ENCODE measurements at places on chromosomes 2 and 18.
A peak's percentile ranks its signal among the peaks of the same experiment; 100 is the strongest.

DNA sequence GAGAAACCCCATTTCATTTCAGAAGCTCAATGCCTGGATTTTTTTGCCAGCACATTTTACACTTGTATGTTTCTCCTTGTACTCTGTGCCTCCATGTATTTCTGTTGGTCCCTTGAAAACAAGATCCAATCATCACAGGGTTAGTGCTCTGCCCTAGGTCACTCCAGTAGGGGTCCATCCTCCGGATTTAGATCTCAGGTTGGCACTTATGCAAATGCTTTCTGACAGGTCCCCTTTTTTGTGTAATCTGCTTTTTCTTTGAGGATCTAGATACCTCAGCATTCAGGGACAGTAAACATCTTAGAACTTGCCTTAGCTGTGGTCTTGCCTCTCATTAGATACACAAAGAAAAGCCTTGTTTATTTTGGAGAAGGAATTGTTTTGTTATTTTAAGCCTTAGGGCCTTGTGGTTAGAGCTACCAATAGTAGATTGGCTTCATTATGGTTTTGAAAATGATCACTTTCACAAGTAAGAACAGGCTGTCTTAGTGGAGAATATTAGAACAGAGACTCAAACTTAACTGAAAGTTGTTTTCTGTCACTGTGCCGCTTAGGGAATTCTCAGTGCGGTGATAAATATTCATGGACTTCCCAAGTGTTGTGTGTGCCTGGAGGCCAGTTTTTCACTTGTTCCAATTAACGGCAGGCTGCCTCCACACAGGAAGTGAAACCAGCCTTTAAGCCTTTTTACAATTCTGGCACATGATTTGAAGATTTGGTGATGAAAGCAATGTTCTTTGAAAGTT, 7.8 kb downstream of the MERTK start:
- H3K4me1 ChIP-seq = peaks cover 11% of the 10 kb centered on the region
- H3K27ac ChIP-seq = peak overlapping the region; percentile 39
- H3K4me3 ChIP-seq = no peak overlapping the region
- H3K27me3 ChIP-seq = no peaks in the 10 kb centered on the region
- no peaks in the 10 kb centered on the region for H3K36me3 ChIP-seq

DNA sequence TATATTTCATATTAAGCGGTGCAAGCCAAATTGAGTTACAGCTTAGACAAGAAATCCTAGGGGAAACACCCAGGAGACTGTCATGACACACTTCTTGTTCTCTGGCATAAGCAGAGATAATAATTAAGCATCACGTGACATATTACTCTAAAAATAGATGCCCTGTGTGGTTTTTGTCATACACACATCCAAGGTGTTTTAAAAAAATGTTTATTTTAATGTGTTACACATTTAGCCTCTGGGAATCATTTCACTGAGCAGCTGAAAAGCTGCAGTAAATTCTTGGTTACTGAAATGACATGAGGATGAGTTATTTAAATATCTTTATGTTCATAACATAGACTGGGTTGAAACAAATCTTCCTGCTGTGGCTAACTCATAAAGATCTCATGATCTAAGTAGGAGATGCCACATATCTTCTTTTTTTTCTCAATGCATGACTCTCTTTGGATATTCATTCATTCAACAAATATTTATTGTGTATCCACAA, 38.0 kb upstream of the ERMN start:
- no peak overlapping the region for H3K27ac ChIP-seq
- no peak overlapping the region for H3K4me3 ChIP-seq
- no peak for DNase-seq
- no peaks in the 10 kb centered on the region for H3K4me1 ChIP-seq
- no peaks in the 10 kb centered on the region for H3K36me3 ChIP-seq

GRCh38 chr2:1640301-1641135, 103.8 kb downstream of the PXDN start:
- DNase-seq = peak; percentile 19
- no peak overlapping the region for H3K27ac ChIP-seq
- H3K36me3 ChIP-seq = no peaks in the 10 kb centered on the region

DNA sequence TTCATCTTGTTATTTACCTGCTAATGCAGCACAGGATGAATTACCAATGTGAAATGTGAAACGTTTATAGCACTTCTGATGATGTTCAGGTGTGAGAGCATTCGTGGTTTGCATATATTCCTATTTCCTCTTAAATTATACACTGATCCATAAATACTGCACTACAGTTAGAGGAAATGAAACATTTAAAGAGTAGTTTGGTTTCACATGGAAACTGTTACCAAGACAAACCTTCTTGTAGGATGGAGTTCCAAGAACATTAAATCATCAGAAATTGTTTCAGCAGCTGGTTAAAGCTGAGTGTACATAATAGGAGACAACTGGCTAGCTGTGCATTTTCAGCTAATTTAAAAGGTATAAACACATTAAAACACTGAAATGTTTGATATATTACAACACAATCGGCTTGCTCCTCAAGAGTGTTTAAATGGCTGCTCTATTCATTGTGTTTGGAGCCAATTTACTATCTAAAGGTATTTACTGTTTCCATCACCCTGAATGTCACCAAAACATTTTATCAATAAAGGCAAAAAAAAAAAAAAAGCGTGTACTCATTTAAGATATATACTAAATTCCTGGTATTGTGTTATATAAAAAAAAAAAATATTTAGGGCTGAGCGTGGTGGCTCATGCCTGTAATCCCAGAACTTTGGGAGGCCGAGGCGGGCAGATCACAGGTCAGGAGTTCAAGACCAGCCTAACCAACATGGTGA, 100.6 kb downstream of the DYM start:
- no peak overlapping the region for H3K27ac ChIP-seq
- H3K27me3 ChIP-seq = no peaks in the 10 kb centered on the region
- no peaks in the 10 kb centered on the region for H3K36me3 ChIP-seq
- H3K4me1 ChIP-seq = no peaks in the 10 kb centered on the region

GRCh38 chr18:955384-956066, 50.9 kb downstream of the ADCYAP1 start:
- no peaks in the 10 kb centered on the region for H3K4me1 ChIP-seq
- DNase-seq = no peak
- no peak overlapping the region for H3K27ac ChIP-seq
- no peaks in the 10 kb centered on the region for H3K36me3 ChIP-seq
- no peak overlapping the region for H3K4me3 ChIP-seq
- no peaks in the 10 kb centered on the region for H3K27me3 ChIP-seq

GRCh38 chr2:126696644-126697520, 40.9 kb downstream of the GYPC start:
- no peak for DNase-seq
- H3K27ac ChIP-seq = no peak overlapping the region
- H3K27me3 ChIP-seq = no peaks in the 10 kb centered on the region

DNA sequence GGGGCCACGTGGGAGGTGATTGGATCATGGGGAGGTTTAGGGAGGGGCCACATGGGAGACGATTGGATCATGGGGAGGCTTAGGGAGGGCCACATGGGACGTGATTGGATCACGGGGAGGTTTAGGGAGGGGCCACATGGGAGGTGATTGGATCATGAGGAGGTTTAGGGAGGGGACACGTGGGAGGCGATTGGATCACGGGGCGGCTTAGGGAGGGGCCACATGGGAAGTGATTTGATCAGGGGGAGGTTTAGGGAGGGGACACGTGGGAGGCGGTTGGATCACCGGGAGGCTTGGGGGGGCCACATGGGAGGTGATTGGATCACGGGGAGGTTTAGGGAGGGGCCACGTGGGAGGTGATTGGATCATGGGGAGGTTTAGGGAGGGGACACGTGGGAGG, 22.5 kb upstream of the SALL3 start:
- no peak overlapping the region for H3K4me3 ChIP-seq
- no peak for DNase-seq
- H3K27ac ChIP-seq = no peak overlapping the region
- H3K4me1 ChIP-seq = no peaks in the 10 kb centered on the region
- H3K36me3 ChIP-seq = no peaks in the 10 kb centered on the region

- no peak overlapping the region for H3K4me3 ChIP-seq
- no peaks in the 10 kb centered on the region for H3K36me3 ChIP-seq
- H3K27ac ChIP-seq = no peak overlapping the region
- DNase-seq = no peak
- H3K27me3 ChIP-seq = no peaks in the 10 kb centered on the region
- peaks cover 3% of the 10 kb centered on the region for H3K4me1 ChIP-seq
Observed at GRCh38 chr18:55494899-55495298, 93.1 kb downstream of the TCF4 start.

DNA sequence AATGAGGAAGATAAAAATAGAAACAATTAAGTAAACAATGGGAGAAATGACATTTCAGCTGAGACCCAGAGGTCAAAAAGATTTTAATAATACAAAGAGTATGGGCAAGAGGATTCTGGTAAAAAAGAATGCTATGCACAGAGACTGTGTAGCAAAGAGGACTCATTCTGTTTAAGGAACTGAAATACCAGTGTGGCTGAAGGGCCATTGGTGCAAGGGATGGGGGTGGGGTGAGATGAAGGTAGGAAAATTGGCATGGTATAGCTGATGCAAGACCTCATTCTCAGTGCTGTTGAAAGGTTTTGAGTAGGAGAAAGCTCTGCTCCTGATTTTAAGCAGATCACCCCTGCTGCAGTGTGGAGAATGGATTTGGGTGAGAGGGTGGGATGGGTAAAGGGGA, 10.8 kb downstream of the GALNT1 start:
- no peaks in the 10 kb centered on the region for H3K27me3 ChIP-seq
- no peak overlapping the region for H3K4me3 ChIP-seq
- DNase-seq = no peak
- H3K36me3 ChIP-seq = no peaks in the 10 kb centered on the region

GRCh38 chr2:105411720-105412407, 13.0 kb upstream of the FHL2 start:
- DNase-seq = no peak
- no peak overlapping the region for H3K27ac ChIP-seq
- H3K27me3 ChIP-seq = no peaks in the 10 kb centered on the region
- no peaks in the 10 kb centered on the region for H3K36me3 ChIP-seq
- peaks cover 20% of the 10 kb centered on the region for H3K4me1 ChIP-seq
- H3K4me3 ChIP-seq = no peak overlapping the region

DNA sequence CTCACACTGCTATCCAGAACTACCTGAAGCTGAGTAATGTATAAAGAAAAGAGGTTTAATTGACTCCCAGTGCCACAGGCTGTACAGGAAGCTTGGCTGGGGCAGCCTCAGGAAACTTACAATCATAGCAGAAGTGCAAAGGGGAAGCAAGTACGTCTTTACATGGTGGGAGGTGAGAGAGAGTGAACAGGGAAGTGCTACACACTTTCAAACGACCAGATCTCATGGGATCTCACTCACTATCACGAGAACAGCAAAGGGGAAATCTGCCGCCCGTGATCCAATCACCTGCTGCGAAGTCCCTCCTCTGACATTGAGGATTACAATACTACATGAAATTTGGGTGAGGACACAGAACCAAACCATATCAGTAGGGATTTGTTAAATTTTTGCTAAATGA, 150.4 kb upstream of the NXPH2 start:
- no peak for DNase-seq
- no peaks in the 10 kb centered on the region for H3K27me3 ChIP-seq
- H3K4me3 ChIP-seq = no peak overlapping the region
- H3K4me1 ChIP-seq = no peaks in the 10 kb centered on the region

- no peaks in the 10 kb centered on the region for H3K36me3 ChIP-seq
- H3K4me1 ChIP-seq = no peaks in the 10 kb centered on the region
- H3K27ac ChIP-seq = no peak overlapping the region
- H3K4me3 ChIP-seq = no peak overlapping the region
- no peak for DNase-seq
Observed at GRCh38 chr2:40406485-40407289, 45.2 kb downstream of the SLC8A1 start.

DNA sequence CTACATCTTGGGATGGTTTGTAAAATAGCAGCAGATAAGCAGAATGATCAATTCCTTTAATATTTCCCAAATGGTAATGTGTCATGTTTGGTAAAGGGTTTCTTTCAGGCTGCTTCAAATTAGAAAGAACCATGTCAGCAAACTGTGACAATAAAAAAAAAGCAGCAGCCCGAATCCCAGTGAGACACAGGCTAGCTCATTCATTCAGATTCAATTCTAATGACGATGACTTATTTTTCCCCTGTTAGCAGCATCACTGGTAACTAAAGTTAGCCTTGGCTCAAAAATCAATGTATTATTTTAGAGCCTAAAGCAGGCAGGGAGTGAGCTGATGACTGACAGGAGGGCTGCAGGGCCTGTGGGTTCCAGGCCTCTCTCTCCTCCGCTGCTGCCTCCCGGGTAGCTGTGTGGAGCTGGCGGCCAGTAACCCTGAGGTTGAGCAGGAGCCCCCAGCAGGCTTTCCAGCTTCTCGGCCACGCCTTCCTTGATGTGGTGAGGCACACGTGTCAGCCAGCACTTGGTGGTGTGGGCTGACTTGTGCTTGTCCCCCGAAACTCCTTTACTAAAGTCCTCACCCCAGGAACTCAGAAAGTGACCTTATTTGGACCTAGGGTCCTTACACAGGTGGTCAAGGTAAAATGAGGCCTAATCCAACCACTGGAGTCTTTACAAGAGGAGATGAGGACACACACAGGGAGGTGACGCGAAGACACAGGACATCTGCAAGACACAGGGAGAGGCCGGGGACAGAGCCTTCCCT, 120.5 kb upstream of the HS6ST1 start:
- no peak overlapping the region for H3K27ac ChIP-seq
- no peaks in the 10 kb centered on the region for H3K36me3 ChIP-seq
- H3K4me3 ChIP-seq = no peak overlapping the region
- H3K4me1 ChIP-seq = peaks cover 12% of the 10 kb centered on the region
- no peak for DNase-seq

GRCh38 chr2:44543773-44544725, 182.3 kb downstream of the CAMKMT start:
- H3K4me1 ChIP-seq = no peaks in the 10 kb centered on the region
- no peak overlapping the region for H3K4me3 ChIP-seq

- no peaks in the 10 kb centered on the region for H3K36me3 ChIP-seq
- H3K4me1 ChIP-seq = peaks cover 7% of the 10 kb centered on the region
- no peak for DNase-seq
- no peak overlapping the region for H3K4me3 ChIP-seq
- H3K27me3 ChIP-seq = no peaks in the 10 kb centered on the region
Observed at GRCh38 chr18:76589866-76590265, 94.8 kb upstream of the ZNF516 start.

GRCh38 chr2:204024503-204024902, 87.9 kb downstream of the ICOS start:
- no peaks in the 10 kb centered on the region for H3K27me3 ChIP-seq
- DNase-seq = no peak
- peaks cover 3% of the 10 kb centered on the region for H3K4me1 ChIP-seq
- H3K4me3 ChIP-seq = no peak overlapping the region
- H3K27ac ChIP-seq = no peak overlapping the region

GRCh38 chr2:239625156-239625845, 224.5 kb upstream of the HDAC4 start:
- H3K36me3 ChIP-seq = no peaks in the 10 kb centered on the region
- no peaks in the 10 kb centered on the region for H3K27me3 ChIP-seq
- DNase-seq = no peak
- H3K4me1 ChIP-seq = no peaks in the 10 kb centered on the region
- H3K27ac ChIP-seq = no peak overlapping the region

- no peak for DNase-seq
- H3K4me1 ChIP-seq = peaks cover 39% of the 10 kb centered on the region
- H3K36me3 ChIP-seq = no peaks in the 10 kb centered on the region
- H3K27ac ChIP-seq = no peak overlapping the region
- no peaks in the 10 kb centered on the region for H3K27me3 ChIP-seq
Observed at GRCh38 chr18:48616484-48617255, 77.8 kb downstream of the CTIF start.

- H3K4me1 ChIP-seq = no peaks in the 10 kb centered on the region
- no peak for DNase-seq
- H3K27me3 ChIP-seq = no peaks in the 10 kb centered on the region
- H3K27ac ChIP-seq = no peak overlapping the region
- H3K36me3 ChIP-seq = no peaks in the 10 kb centered on the region
- H3K4me3 ChIP-seq = no peak overlapping the region
Observed at GRCh38 chr2:134515137-134515536, 203.7 kb downstream of the TMEM163 start.

All from ovary (tissue), 10 donors.